ENCODE measurements at places on chromosomes 2 and 18. TPM values are rescaled to one million over a fixed set of nuclear protein-coding genes. Genes with fewer than 3 reads are reported as not detected.

- no peak overlapping the region for H3K4me3 ChIP-seq
- H3K4me1 ChIP-seq: peaks cover 3% of the 10 kb centered on the region
- no peaks in the 10 kb centered on the region for H3K36me3 ChIP-seq
- no peak overlapping the region for H3K27ac ChIP-seq
- peaks cover 30% of the 10 kb centered on the region for H3K27me3 ChIP-seq
- DNase-seq: no peak
These were observed 78.3 kb upstream of the HS6ST1 start for GRCh38 chr2:128396946-128397345.

DNA sequence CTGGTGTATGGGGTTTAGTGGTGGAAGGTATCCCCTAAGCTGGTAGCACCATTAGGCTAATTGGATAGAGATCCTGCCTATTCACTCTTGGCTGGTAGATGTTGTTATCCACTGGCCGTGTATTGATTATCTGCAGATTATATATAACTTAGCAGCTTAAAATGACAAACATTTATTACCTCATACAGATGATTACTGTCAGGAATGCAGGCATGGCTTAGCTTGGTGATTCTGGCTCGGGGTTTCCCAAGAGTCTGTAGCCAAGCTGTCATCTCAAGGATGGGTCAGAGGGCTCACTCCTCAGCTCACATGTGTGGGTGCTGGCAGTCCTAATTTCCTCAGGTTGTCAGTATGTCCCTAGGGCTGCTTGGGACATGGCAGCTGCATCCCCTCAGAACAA is 465.8 kb downstream of the PARD3B start:
- no peak overlapping the region for H3K4me3 ChIP-seq
- no peak for DNase-seq

GRCh38 chr18:56028514-56028913 is 440.5 kb upstream of the TCF4 start:
- no peaks in the 10 kb centered on the region for H3K4me1 ChIP-seq
- H3K36me3 ChIP-seq: no peaks in the 10 kb centered on the region
- H3K27ac ChIP-seq: no peak overlapping the region

DNA sequence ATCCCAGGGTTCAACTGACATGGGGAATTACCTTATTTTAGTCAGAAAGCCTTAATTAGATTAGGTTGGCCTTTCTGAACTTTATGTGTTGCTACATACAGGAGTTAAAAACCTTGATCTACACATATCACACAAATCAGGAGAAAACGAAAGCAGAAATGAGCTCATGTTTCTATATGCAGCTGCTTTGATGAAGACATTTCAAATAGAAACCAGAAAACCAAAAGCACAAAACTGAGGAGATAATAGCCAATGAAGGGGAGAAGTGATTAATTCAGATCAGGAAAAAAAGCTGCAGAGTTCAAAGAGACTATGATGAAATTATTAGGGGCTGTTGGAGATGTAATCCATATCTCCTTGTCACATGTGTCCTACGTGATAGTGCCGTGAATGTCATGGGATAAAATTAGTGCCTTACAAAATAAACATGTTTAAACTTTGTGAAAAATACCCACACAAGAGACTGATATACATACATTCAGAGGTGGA is 255.0 kb downstream of the CAMKMT start:
- H3K4me3 ChIP-seq: no peak overlapping the region
- no peak for DNase-seq
- H3K4me1 ChIP-seq: peaks cover 5% of the 10 kb centered on the region

DNA sequence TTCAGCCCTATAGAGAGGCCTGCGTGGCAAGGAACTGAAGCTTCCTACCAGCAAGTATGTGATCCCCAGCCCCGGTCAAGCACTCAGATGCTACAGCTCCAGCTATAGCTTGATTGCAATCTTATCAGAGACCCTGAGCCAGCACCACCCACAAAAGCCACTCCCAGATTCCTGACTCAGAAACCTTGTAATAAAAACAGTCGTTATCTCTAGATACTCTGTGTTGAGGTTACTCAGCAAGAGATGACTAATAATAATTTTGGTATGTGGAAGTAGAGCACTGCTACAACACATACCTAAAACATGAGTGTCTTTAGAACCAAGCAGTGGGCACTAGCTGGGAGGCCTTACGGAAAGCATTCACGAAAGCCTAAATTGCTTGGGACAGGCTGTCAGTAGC is 216.9 kb downstream of the UXS1 start:
- H3K4me1 ChIP-seq: peaks cover 8% of the 10 kb centered on the region
- no peaks in the 10 kb centered on the region for H3K27me3 ChIP-seq
- no peak overlapping the region for H3K4me3 ChIP-seq
- H3K36me3 ChIP-seq: peaks cover 8% of the 10 kb centered on the region

DNA sequence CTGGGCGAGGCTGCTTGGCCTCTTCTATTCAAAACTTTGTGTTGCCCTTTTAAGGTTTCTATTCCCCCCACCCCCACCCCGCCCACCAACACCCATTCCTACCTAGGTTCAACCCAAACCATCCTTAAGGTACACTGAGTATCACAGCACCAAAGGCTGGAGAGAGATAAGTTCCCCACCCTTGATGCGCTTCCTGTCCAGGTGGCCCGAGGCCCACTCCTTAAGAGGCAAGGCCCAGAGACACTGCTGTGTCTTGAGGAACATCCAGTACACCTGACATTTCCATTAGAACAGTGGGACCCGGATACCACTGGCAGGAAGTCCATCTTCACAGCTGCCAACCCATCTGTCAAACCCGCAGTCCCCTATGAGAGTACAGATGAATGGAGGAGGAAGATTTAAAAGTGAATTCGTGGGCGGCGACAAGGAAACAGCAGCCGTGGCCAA is 277 bp upstream of the INPP1 start:
- peaks cover 15% of the 10 kb centered on the region for H3K4me1 ChIP-seq
- H3K36me3 ChIP-seq: no peaks in the 10 kb centered on the region
- H3K27me3 ChIP-seq: peaks cover 6% of the 10 kb centered on the region
- no peak for DNase-seq
- peak overlapping the region; percentile 8 for H3K27ac ChIP-seq
- H3K4me3 ChIP-seq: peak overlapping the region; percentile 74

DNA sequence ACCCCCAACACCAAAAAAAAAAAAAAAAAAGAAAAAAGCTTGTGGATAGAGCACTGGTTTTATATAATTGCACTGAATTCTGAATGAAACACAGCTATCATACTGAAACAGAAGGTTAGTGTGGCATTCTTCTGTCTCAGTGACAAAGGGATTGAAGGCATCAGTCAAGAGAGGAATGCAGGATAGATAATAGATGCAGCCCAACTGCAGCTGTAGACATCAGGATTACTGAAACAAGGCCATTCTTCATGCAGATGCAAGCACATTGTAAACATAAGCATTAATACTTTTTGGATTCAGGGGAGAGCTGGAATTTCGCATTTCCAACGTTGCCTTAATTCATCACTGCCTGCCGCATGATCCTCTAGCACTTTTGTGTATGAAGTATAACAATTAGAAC is 897.4 kb upstream of the KLHL29 start:
- no peaks in the 10 kb centered on the region for H3K36me3 ChIP-seq
- no peak overlapping the region for H3K27ac ChIP-seq
- H3K4me3 ChIP-seq: no peak overlapping the region
- no peak for DNase-seq

Gene CYP1B1
- 8.6 TPM for total RNA-seq

Gene SULT1C4
- total RNA-seq: not detected

Gene GPR39
- not detected for total RNA-seq

Measured in activated naive CD8-positive, alpha-beta T cell treated with anti-CD3 and anti-CD28 coated beads, Interleukin-2, amount 10 ng/mL, durations not matched to agents 7 days and 5 days (primary cell).